ENCODE measurements at places on chromosomes 5 and 9.

GRCh38 chr9:38527503-38527902 is 92.9 kb downstream of the ANKRD18A start:
- no peak for DNase-seq

- no peak for DNase-seq
These were observed 8.8 kb downstream of the LHFPL2 start for GRCh38 chr5:78639791-78640190.

GRCh38 chr5:106862450-106863193 is 808.1 kb downstream of the EFNA5 start:
- no peak for DNase-seq

GRCh38 chr9:4228606-4229005 is 71.3 kb downstream of the GLIS3 start:
- DNase-seq: no peak

DNA sequence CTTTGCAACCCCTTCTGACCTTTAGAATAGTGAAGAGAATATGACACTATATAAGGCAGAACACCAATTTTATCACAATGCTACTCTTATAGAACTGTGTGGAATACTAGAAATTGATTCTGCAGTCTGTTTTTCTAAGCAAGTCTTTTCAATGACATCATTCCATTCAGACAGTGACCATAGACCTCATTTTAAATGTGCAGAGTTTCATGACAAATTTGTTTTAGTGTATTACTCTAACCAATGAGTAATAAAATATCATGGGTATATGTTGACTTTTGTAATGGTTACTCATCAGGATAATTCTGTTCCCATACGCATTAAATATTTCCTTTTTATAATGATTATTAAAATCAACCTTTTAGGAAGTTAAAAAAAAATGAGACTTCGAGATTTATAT is 219.9 kb downstream of the COX7C start:
- no peak for DNase-seq

DNA sequence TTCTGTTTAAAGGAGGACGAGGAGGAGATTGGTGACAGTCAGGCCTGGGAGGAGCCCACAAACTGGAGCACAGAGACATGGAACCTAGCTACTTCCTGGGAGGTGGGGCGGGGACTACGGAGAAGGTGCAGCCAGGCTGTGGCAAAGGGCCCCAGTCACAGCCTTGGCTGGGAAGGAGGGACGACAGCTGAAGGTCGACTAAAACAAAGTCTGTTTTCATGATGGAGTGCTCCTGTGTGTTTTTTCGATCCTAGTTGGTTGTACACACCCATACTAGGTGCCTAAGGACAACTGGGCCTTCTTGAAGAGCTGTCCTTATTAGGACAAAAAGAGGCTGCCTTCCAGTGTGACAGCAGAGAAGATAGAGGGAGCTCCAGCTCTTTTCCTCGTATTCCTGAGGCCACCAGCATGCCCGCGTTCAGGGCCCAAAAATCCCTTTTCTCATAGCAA is 2.9 kb downstream of the CCDC107 start:
- DNase-seq: no peak

DNA sequence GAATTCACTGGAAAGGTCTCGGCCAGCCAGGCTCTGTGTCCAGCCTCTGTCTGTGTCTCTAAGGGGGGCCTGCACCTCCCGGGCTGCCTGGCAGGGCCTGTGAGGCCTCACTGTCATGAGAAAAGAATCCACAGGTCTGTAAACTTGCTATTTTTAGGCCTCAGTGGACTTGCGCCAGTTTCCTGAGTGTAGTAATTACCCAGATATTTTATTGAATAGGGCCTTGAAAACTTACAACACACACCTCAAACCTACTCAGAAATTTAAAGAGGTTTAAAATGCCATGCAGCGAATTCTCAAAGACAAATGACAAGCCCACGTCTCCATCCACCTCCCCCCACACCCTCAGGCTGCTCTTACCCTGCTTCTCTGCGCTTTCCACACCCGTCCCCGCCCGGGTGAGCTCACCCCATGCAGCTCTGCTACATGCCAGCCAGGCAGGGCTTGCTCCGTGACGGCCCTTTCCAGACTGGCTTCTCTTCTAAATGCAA is 8.8 kb upstream of the TENT4A start:
- no peak for DNase-seq

- no peak for DNase-seq
These were observed 23.6 kb downstream of the ARPC5L start for GRCh38 chr9:124885551-124885950.

DNA sequence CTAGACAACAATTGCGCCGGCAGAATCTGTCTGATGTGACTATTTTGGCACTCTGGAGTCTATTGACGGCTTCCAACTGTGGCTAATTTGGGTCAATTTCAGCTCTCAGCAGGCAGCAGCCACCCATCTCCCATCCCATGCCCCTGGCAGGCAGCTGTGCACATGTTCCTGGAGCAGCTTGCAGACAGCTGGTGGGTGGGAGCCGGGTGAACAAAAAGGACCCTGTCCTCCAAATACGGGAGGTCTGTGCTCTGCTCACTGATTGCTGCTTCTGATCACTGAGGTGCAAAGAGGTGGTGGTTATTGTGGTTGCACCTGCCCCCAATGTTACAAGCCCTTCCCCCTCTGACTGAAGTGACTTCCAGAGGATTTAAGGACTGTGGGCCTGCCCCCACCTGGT is 45.0 kb upstream of the N4BP3 start:
- no peak for DNase-seq

GRCh38 chr9:6440405-6440804 is 27.4 kb downstream of the UHRF2 start:
- DNase-seq: no peak

DNA sequence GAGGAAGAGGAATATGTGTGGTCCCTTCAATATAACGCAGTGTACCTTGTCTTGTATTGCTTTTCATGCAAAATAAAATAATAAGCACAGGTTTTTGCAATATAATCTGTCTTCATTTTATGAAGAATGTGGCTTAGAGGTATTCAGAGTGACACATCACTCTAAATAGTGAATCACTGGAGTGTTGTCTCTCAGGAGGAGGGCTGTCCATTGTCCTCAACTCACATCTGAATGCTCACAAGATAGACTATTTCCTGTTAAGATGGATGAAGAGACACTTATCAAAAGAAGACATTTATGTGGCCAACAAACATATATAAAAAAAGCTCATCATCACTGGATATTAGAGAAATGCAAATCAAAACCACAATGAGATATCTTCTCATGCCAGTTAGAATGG is 1147.5 kb upstream of the C9orf72 start:
- DNase-seq: no peak

GRCh38 chr9:111720174-111720573 is 58.8 kb downstream of the GNG10 start:
- no peak for DNase-seq

DNA sequence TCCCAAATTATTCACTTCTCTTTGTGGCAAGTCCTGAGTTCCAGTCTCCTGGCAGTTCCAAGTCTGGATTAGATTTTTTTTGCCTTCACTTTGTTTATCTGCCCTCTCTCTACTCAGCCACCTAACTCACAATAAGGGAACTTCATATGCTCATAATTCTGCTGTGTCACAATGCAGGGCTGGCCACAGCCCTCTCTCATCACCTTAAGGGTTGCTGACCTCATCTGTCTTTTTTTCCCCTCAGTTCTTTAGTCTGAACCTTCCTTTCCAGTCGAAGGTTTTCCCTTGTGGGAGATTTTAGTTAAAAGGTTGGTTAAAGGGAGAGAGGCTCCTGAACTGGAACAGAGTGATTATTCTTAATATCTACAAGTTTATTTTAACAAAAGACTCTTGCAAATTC is 4.1 kb downstream of the BAG1 start:
- DNase-seq: no peak

GRCh38 chr5:52989781-52990527 is 802 bp downstream of the ITGA2 start:
- DNase-seq: peak; percentile 9

Measured in activated T-helper 1 cell treated with anti-CD3 and anti-CD28 coated beads, Interleukin-2, amount 50 U/mL, for 16 hours (primary cell).